MG63 (cell line): ENCODE measurements at places on chromosomes 7 and 10. TPM values are rescaled to one million over a fixed set of nuclear protein-coding genes. Genes with fewer than 3 reads are reported as not detected.

PTPRN2 gene
- total RNA-seq = 0.16 TPM in 1 of 2 replicates, not detected in the other

SFTPA1 gene
- total RNA-seq = not detected in 2 replicates

PLAU gene
- 169 and 219 TPM in 2 replicates for total RNA-seq

H2BK1 gene
- total RNA-seq = not detected in 2 replicates

STEAP4 gene
- not detected in 2 replicates for total RNA-seq

ABCA13 gene
- not detected in 2 replicates for total RNA-seq

IFRD1 gene
- 29.5 and 40.1 TPM in 2 replicates for total RNA-seq

ZNF282 gene
- total RNA-seq = 9.1 and 10.8 TPM in 2 replicates

CYP3A4 gene
- total RNA-seq = not detected in 2 replicates

UCN3 gene
- not detected in 2 replicates for total RNA-seq

FAM204A gene
- 141 and 225 TPM in 2 replicates for total RNA-seq

OR13A1 gene
- total RNA-seq = not detected in 2 replicates

CTTNBP2 gene
- total RNA-seq = 0.12 and 0.16 TPM in 2 replicates

DMTF1 gene
- 11.2 and 18.6 TPM in 2 replicates for total RNA-seq

LANCL2 gene
- total RNA-seq = 13.8 and 25.6 TPM in 2 replicates

MRLN gene
- total RNA-seq = not detected in 2 replicates

C10orf53 gene
- not detected in 2 replicates for total RNA-seq

PLPP4 gene
- total RNA-seq = 3.4 and 13.4 TPM in 2 replicates

PLEKHS1 gene
- not detected in 2 replicates for total RNA-seq

C10orf67 gene
- total RNA-seq = not detected in 2 replicates

LRCH4 gene
- 3.8 and 6.3 TPM in 2 replicates for total RNA-seq

GAD2 gene
- total RNA-seq = not detected in 2 replicates

TMEM184A gene
- not detected in 2 replicates for total RNA-seq

AZGP1 gene
- not detected in 2 replicates for total RNA-seq

LRWD1 gene
- total RNA-seq = 19.6 and 29.7 TPM in 2 replicates

LRIT1 gene
- total RNA-seq = not detected in 2 replicates
